ENCODE measurements at places on chromosomes 5 and 9. TPM values are rescaled to one million over a fixed set of nuclear protein-coding genes. Genes with fewer than 3 reads are reported as not detected.

- no peak for DNase-seq
These were observed 602.1 kb downstream of the TAF11L14 start for GRCh38 chr5:18236386-18236785.

DNA sequence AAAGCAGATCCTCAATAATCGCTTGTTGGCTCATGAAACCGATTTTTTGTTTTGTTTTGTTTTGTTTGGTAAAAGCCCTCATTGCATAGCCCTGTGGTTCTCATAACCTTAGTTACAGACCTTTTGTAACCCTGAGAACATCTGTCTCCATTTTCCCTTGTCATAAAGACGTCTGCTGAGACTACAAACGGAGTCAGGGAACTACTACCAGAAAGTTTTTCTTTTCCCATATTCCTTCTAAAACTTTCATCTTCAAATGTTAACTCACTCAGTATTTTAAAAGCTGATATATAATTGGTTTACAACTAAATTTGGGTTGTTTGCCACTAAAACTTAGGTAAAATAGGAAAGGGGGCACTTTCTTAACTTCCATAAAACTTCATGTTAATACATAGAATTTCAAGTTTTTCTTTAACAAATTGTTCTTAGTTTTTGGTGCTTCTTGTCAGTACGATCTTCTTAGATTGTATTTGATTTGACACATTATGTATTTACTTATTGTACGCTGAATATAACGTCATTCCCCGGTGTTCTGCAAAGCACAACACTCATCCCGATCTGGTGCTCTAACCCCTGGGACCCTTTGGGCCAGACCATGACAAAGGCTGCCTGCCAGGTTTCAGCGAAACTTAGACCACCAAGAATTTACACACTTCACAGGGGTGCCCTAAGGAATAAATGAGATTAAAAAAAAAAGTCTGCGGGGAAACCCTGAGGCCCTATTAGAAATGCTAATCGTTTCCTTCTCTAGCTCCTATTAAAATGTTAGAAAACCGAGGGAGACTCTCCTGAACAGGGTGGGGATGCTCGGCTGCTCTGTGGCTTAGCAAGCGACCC is 1.1 kb upstream of the ANP32B start:
- no peak for DNase-seq

DNA sequence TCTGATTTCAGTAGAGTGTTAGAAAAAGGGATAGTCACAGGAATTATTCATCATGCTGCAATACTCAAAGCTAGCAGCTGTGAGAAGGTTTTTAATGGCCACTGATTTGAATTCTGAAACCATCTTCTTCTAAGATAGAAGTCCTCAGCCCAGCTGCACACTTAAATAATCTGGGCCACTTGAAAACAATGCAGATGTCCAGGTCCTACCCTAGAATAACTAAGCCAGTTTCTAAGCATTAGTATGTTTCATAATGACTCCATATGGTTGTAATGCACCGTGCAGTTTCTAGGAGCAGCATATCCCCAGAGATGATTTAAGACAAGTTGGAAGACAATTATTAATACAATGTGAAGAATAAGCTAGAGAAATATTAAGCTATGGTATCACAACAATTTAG is 159.9 kb upstream of the FBXL17 start:
- DNase-seq, result no peak

Gene C9
- 0.96 TPM for total RNA-seq

DNA sequence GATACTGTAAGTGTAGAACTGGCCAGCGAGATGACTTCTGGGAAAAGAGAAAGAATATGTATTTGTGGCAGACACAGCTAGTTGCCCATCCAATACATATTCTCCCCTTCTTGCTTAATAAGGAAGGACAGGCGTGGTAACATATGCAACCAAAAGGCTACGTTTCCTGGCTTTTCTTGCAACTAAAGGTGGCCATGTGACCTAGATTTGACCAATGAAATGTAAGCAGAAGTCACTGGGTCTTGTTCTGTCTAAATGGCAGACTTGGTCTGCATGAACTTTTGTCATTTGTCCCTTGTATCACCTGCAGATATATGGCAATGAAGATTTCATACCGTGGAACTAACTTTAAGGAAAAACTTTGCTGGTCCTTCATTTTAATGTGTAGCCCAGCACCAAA is 183.8 kb downstream of the CDH12 start:
- no peak for DNase-seq

DNA sequence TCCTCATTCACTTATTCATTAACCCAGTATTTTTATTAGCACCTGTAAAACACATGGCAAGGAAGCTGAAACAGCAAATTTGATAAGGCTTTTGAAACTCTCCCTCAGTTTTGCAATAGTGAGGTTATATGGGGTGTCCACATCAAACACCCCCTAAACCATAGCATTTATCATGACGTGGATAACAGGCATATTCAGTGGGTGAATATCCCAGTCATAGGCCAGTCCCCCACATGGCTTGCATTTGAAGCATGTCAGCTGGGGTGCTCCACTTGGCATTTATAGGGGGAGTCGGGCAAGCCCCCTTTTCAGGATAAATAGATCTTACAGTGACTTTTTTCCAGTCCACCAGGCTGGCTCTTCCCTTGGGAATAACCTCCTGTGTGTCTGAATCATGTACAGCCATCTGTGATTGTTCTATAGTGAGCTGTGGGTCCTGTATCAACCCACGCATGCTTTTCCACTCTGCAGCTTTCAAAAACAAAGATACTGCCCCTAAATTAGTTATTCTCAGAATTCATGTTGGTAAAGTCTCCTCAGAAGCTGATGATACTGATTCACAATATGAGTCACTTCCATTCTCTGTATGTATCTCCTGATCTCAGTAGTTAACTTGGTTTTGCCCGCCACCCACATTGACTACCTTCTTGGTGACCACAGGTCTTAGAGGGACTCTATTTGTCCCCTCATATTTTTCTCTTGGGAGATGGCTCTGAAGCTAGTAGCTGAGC is 84.4 kb upstream of the SPIN1 start:
- no peak for DNase-seq
